ENCODE measurements at places on chromosomes 12 and 14.
A peak's percentile ranks its signal among the peaks of the same experiment; 100 is the strongest.

DNA sequence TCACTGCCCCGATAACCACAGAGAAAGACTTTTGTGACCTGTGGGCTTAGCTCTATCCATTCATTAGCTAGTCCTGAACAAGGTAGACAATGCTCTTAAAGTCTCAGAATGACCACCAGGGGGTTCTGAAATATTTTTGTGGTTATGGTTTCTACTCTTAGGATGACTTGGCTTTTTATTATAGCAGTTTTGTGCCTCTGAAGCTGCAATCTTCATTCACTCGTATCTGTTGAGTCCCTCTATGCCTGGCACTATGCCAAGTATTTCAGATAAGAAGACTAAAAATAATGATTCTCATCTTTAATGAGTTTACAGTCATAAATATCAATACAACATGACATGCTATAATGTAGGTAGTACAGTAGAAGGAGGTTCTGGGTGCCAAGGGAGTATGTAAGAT lies 130.8 kb upstream of the TRHDE start:
- peak; percentile 10 for DNase-seq

GRCh38 chr12:120115692-120116440 lies 687 bp downstream of the RAB35 start:
- peak; percentile 10 for DNase-seq

- DNase-seq: no peak
These were observed 33.1 kb downstream of the C12orf42 start for GRCh38 chr12:103462675-103463074.

GRCh38 chr12:12051668-12052067 lies 19.1 kb upstream of the BCL2L14 start:
- DNase-seq: no peak

- no peak for DNase-seq
These were observed 32.6 kb downstream of the P2RX7 start for GRCh38 chr12:121165316-121165715.

- peak; percentile 61 for DNase-seq
These were observed 44.9 kb downstream of the DDX11 start for GRCh38 chr12:31118347-31119191.

DNA sequence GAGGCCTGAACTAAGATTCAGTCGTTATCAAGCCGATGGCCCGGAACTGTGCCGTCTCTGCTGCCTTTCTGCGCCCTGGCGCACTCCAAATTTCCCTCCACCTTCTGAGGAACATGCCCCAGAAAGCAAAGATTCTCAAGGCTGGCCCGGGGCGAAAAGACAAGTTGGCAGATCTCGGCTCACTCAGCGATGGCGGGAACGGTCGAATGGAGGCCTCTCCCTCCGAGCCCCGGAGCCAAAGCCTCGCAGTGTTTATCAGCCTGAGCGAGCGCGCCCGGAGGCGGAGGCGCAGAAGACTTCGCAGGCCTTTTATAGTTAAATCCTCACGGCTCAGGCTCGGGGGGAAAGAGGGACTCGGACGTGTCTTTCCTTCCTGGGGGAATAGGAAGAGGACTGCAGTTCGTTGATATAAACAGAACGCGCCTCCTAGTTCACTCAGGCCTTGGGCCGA lies 5.6 kb downstream of the TBX5 start:
- DNase-seq: no peak

DNA sequence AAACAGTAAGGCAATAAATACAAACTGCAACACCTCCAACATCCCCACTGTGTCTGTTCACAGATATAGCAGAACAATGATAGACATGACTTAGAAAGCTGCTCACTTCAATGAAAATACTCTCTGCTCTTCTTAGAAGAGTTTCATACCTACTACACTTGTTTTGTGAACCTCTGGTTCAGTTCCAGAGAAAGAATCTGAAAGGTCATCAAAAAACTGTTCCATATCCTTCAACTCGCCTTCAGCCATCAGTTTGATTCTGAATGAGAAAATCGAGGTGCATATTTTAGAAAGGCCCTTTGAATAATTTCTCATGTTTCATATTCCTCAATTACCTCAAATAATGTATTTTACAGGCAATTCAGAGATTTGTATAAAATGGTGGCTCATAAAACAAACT lies 5.5 kb downstream of the ANAPC5 start:
- no peak for DNase-seq

GRCh38 chr14:93183596-93184317 lies 940 bp downstream of the MOAP1 start:
- DNase-seq: peak; percentile 55

GRCh38 chr14:46646796-46647195 lies 4.8 kb downstream of the RPL10L start:
- DNase-seq: no peak

- no peak for DNase-seq
These were observed 73.7 kb downstream of the TBK1 start for GRCh38 chr12:64525461-64526160.

DNA sequence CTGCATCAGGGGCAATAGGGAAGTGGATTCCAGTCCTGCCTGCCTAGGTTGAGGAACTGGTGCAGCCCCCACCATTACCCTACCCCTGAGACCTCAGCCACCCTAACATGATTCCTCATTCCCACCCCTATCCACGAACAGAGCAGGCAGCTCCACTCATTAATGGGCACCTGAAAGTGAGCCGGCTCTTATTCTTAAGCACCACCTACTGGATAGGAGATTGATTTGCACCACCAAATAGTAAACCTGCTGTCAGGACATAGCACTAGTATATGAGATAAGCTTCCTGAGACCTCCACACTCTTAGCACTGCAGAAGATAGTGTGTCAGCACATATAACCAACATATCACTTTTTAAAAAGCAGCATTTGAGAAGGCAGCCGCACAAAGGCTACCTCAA lies 573.2 kb downstream of the SOX5 start:
- no peak for DNase-seq

- no peak for DNase-seq
These were observed 15.7 kb downstream of the SPX start for GRCh38 chr12:21541773-21542172.

GRCh38 chr12:81958406-81958805 lies 199.3 kb upstream of the PPFIA2 start:
- DNase-seq: no peak

- DNase-seq: no peak
These were observed 89.6 kb upstream of the BMP4 start for GRCh38 chr14:54046250-54046649.

- peak; percentile 54 for DNase-seq
These were observed 102.9 kb upstream of the FSCB start for GRCh38 chr14:44609876-44610510.

- DNase-seq: no peak
These were observed 420.8 kb downstream of the FUT8 start for GRCh38 chr14:65833267-65833880.

GRCh38 chr12:94206886-94207285 lies 58.5 kb downstream of the PLXNC1 start:
- no peak for DNase-seq

DNA sequence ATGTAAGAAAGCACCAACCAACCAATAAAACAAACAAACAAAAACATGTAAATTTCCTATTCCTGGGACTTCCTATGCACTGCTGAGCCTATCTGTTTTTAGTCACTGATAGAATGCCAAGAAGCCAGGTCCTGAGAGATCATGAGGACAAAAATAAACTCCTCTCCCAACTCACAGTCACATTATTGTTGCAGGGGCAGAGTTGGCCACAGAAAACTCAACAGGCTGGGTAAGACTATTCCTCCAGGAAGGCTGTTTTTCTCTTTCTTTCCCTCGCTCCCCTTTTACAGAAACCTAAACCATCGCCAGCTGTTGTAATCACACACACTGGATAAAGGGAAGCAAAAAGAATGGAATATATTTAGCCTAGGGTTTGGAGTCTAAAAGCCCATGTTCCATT lies 55.8 kb upstream of the METAP2 start:
- DNase-seq: no peak

GRCh38 chr14:91358025-91358319 lies 59.6 kb downstream of the CCDC88C start:
- DNase-seq: no peak

GRCh38 chr12:356276-356988 lies 32.7 kb downstream of the KDM5A start:
- DNase-seq: no peak

- DNase-seq: no peak
These were observed 332.6 kb downstream of the SLC16A7 start for GRCh38 chr12:59928416-59928815.

GRCh38 chr14:95519699-95520098 lies 3.2 kb upstream of the SYNE3 start:
- DNase-seq: no peak

DNA sequence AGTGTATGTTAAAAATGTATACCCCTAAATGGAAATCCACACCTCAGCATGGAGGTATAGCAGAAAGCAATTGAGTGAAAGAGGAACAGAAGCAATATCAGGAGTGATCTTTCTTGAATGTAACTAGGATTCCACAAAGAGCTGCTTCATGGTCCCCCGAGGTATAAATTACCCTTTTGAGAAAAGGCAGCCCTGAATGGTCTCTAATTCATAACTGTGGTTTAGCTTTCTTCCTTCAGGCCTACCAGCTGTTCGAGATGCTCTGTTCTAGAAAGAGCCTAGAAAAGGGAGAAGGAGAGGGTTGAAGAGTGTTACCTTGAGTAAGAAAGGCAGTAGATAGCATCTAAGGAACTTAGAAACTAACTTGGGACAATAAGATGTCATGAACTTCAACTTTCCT lies 42.9 kb upstream of the CSRNP2 start:
- no peak for DNase-seq

DNA sequence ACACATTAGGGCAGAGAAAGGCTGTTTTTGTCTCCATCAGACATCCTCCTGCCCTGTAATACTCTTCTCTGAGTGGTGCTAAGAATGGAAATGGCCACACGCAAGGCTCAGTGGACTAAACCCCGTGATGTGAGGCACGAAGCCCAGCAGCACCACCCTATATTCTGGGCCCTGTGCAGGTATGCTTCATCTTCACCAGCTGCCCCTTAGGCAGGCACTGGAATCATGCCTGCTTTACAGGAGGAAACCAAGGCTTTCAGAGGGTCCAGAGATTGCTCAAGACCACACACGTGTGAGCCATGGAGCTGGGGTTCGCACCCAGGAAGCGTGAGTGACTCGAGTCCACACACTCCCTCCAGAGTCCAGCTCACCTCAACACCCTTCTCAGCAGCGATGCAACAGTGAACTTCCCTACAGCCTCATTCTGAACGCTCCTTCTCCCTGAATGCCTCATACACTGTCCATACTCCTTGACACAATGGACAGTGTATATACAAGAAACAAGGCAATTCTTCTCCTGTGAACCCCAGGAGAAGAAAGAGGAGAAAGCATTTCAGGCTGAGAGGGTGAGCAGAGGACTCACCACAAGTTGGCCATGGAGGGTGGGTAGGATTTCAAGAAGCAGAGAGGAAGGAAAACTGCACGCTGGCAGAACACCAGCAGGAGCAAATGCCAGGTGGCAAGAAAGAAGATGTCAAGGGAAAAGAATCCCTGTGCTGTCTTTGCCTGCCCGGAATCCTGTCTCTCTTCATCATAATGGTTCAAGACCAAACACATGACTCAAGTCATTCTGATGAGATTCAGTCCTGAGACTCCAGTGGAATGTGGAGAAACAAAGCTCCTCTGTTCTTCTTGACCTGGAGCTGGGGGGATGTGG lies 39.1 kb downstream of the NT5DC3 start:
- DNase-seq: no peak

DNA sequence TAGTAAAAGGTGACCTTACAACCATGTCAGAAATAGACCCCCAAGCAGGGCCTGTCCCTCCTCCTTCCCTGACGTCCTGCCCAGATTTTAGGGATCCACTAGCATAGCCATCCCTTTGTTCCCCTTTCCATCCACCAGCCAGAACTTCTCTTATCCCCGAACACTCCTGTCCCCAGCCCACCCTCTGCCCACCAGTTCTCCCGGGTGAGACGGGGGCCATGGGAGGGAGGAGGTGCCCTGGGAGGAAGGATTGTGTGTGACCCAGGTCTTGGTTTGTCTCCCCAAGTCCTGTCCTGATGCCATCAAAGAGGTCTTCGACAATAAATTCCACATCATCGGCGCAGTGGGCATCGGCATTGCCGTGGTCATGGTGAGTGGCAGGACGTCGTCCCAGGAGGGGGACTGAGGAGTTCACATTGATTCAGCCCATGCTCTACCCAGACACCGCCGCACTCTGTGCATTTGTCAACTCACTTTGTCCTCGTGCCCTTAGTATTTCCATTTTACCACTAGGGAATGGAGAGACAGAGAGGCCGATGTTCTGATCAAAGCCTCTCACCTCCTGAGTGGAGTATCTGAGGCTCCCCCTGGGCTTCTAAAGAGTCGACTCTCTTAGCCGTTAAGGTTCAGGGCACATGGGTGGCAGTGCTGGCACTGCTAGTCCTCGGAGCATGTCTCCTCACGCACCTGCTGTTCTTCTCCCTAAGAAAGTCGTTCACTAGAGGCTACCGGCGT lies 35.9 kb downstream of the CD9 start:
- no peak for DNase-seq

GRCh38 chr14:80695869-80696268 lies 245.7 kb downstream of the CEP128 start:
- no peak for DNase-seq

- no peak for DNase-seq
These were observed 27.0 kb upstream of the CPM start for GRCh38 chr12:68959891-68960464.

DNA sequence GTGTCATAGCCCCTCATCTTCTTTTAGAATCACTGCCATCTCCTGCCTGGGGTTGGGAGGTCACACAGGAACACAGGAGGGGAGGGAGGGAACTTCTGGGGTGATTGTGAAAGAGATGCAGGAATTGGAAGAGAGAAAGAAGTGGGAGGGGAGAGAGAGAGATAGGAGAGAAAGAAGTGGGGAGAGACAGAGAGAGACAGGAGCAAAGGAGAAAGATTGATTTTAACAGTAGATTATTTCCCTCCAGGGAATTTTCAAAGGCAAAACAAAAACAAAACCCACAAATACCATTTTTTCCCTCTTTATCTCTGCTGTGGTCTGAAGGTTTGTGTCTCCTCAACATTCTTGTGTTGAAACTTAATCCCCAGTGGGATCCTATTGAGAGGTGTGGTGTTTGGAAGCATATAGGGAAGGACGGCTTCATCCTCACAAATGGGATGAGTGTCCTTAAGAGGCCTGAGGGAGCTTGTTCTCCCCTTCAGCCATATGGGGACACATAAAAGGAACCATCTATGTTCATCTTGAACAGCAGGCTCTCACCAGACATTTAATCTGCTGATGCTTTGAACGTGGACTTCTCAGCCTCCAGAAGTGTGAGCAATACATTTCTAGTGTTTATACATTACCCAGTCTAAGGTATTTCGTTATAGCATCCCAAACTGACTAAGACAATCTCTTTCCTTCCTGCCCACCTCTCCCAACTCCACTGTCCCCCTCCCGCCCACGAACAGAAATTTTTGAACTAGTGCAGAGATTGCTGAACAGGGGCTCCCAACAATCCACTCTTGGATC lies 134.9 kb upstream of the MAX start:
- DNase-seq: no peak

GRCh38 chr14:29735459-29735858 lies 192.2 kb downstream of the PRKD1 start:
- DNase-seq: no peak

DNA sequence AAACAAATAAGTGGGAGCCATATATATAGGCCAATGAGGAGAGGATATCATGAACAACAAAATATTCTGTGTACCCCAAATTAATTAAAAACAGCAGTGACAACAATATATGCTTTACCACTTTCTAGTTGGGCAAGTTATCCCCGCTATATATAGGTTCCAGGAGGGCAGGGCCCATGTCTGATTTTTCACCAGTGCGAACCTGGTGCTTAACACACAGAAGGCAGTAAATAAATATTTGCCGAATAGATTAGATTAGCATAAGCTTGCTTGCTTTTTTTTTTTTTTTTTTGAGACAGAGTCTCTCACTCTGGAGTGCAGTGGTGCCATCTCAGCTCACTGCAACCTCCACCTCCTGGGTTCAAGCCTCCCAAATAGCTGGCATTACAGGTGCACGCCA lies 3.4 kb upstream of the MIP start:
- DNase-seq: no peak

All from DMS79 treated with DMSO at 0.1 percent for 48 hours (cell line).